ENCODE measurements at places on chromosomes 11 and 22.

- no peak for DNase-seq
Observed at GRCh38 chr11:115500547-115501501, 3.4 kb downstream of the CADM1 start.

DNA sequence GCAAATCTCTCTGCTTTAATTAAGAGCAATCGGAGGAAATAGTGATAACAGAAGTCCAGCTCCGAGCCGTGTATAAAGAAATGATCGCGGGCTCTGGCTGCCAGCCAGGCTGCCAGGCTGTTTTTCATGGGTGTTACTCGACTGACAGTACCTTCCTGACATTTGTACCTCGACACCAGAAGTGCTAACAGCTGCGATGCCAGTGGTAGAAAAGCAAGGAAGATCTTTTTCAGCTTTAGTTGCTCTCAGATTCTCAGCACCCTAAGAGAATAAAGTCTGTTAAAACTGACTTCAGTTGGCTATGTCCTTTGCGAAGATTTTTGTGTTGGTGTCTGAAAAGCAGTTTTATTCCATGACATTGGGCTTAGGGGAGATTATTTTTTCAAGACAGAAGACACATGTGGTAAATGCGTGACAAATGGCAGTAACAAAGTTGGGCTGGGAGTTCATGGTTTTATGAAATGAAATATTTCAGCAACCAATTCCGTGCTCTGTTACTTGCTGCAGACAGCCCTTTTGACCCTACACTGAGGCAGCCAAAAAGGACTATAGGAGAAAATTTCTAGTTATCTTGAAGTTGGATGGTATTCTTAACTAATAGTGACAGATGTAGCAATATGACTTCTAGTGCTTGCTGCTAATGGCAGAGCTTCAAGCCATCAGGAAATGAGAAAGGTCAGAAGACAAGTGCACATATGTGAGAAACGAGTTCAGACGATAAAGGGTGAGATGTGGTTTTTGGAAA, 296.2 kb downstream of the CNTN5 start:
- DNase-seq = no peak

DNA sequence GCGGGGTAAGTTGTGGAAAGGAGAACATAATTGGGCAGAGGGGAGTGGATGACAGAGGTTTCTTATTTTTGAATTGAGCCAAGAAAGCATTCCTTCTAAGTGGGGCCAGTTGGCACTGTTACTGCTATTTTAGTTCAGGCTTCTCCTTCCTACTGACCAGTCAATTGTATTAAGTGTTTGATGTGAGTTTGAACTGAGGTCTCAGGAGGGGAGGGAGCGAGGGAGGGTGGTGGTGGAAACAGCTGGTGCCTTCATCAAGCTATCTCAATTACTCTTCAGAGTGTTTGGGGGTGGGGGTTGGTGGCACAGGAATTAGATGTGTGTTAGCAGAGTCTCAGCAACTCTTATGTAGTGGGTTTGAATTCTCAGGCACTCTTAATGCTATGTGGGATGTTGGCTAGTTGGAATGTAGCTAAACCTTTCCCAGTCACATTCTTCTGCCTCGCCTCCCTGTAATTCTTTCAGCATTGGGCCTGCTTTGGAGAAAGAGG, 14.5 kb downstream of the CTNND1 start:
- DNase-seq = no peak

DNA sequence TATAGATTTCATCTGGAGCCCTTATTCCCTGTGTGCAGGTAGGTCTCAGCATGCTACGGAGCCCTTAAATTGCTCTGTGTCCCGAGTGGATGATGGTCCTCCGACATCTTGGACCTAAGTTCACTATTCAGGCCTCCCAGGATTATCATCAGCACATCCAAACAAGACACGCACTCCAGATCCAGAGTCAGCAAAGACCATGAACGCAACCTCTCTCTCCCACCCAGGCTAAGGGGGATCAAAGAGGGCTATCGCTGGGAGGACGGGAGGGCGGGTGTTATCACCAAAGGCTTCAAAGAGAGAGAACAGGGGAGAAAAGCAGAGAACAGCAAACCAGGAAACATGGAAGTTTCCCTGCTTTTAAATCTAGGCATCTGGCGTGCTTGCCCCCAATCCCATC, 659.4 kb downstream of the TBC1D22A start:
- no peak for DNase-seq

DNA sequence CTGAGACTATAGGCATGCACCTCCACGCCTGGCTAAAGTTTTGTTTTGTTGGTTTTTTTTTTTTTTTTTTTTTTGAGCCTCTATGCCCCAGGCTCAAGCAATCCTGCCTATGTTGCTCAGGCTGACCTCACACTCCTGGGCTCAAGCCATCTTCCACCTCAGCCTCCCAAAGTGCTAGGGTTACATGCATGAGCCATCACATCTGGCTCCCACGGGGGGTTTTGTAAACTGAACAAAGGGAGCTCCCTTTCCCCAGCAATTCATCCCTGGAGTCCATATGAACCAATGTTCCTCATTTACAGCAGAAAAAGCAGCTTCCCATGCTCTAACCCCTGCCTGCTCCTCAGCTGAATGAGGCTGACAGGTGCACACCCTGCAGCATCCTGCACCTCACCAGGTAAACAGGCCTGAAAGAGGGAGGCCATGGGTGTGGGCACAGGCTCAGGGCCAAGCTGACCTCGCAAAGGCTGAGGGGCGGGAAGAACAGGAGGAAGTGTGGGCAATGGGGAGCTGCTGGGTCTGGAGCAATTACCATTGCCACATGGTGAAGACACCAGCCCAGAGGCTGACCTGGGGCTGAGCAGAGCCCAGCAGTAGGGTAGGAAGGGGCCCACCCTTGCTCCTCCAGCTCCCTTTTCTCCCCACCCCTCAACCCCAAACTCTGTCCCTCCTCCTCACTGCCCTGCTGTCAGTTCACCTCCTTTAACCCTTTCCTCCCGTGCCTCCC, 58.2 kb downstream of the RBX1 start:
- no peak for DNase-seq

GRCh38 chr11:77619576-77620198, 17.9 kb downstream of the CLNS1A start:
- peak; percentile 57 for DNase-seq

- no peak for DNase-seq
Observed at GRCh38 chr11:8767466-8768142, 85.0 kb downstream of the RPL27A start.

DNA sequence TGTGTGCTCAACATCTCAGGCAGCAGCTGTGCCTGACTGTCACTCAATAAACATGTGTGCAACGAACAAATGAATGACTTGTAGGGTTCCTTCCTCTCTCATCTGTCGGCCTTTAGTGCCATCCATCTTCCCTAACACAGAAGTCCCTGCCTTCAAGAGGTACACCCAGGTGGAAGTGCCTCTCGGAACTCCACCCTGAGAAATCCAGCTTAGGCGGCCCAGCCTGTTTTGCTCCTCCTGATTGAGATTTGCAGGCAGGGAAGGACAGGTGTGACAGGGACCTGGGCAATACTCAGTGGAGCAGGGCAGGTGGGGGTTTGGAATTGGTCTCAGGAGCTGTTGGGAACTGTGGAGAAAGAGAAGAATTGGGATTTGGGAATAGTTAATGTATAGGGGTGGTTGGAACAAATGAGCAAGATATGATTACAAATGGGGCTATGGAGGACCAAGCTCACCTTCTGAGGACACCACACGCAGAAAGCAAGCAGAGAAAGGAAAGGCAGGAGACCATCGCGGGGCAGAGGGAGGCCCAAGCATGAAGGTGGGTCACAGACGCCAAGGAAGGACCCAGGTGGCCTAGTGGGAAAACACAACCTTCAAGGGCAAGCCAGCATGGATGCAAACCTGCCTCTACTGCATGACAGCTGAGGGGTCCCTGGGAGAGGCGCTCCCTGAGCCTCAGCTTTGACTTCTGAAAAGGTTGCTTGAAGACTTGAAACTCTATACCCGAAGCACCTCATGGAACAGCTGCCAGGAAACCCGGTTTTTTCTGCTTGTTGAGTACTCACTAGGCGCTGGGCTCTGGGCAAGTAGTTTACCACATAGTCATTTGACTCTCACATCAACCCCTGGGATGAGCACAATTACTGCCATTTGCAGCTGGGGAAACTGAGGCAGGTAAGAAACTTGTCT, 40.9 kb upstream of the ANO1 start:
- no peak for DNase-seq

DNA sequence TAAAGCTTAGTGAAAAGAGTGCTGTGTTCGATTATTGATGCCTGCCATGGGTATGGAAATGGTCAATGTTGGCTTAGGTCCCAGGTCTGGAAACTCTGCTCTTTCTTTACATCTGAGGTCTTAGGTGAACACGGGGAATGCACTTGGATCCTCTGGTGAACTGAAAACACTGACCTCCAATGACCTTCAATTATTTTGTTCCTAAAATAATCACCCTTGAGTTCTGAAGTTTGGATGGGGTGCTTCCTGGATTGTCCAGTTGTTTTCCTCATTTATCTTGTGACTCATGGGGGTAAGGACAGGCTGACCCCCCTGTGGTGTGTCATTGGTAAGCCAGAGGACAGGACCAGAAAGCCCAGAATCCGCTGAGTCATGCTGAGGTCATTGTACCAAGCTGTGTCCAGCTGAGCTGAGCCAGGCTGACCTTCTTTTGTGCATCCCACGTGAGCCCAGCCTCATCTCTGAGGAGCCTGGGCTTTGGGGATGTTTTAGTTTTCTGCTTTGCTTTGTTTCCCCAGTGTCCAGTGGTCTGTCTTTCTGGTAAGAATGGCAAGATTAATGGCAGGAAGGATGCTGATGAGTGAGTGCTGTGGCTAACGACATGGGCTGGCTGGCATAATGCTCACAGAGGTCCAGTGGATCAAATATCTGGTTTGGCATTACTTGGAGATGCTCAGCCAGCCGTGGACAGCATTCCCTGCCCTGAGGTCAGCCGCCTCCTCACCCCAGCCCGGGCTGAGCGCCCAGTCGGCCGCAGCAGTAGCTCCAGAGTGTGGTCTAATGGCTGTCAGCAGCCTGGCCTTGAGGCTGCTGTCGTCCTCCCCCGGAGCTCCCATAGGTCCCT, 35.6 kb downstream of the AMPD3 start:
- no peak for DNase-seq

DNA sequence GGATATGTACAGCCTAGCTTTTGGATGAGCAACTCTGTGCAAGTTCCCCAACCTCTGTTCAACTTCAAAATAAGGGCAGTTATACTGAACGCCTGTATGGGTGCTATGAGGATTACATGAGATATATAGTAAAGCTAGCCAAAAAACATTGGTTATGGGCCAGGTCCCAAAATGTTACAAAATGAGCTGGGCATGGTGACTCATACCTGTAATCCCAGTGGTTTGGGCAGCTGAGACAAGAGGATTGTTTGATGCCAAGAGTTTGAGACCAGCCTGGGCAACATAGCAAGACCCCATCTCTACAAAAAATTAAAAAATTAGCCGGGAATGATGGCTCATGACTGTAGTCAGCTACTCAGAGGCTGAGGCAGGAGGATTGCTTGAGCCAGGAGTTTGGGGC, 118.4 kb downstream of the TEAD1 start:
- no peak for DNase-seq

DNA sequence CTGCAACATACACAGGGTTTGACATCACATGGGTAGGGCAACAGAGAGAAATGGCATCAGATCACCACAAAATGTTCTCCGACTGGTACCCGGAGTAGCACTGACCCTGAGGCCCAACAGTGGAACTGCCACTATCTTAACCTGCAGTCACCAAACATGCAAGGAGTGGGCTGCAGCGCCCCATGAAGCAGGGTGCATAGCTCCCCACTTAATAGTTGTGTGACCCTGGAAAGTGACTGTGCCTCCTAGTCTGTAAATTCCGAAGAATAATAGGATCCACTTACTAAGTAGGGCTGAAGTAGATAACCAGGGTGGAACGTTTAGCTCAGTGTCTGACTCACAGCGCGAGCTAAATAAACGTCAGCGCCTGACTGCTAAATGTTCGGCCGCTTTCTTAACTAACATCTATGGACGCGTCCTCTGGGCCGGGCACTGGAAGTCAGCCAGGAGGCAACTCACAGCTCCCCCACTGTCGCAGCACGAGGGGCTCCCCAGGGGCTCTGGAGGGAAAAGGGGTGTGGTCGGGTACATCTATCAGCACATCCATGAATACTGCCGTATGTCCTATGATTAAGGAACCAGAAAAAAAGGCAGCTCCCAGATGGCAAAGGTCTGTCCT, 777 bp downstream of the LTO1 start:
- no peak for DNase-seq

DNA sequence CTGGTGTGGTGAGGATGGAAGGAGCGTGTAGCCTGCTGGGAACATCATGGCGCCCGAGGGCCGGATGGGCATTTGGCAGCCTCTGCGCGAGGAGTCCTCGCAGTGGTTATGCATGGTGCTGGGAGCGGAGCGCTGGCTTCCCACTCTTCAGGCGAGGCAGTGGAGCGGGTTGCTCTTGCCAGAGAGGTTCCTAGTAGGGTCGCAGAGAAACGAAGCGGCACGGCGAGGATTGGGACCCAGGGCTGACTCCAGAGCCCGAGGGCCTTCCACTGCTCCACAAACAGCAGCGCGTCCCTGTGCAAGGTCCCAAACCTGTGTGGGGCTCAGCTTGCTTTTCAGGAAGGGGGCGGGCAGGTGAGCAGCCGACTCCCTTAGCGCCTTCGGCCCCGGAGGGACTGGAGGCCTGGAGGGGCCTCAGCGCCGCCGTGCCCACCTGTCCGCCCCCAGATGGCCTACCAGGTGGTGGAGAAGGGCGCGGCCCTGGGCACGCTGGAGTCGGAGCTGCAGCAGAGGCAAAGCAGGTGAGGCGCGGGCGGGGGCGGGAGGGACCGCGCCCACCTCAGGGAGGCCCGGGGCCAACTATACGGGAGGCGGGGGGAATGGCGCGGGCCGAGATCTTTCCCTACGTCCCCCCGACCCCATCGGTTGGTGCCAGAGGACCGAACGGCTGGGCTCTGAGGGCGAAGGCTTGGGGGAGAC, 7.2 kb downstream of the ATG16L2 start:
- DNase-seq = no peak

GRCh38 chr11:9386086-9386485, 1.6 kb downstream of the IPO7 start:
- DNase-seq = no peak

DNA sequence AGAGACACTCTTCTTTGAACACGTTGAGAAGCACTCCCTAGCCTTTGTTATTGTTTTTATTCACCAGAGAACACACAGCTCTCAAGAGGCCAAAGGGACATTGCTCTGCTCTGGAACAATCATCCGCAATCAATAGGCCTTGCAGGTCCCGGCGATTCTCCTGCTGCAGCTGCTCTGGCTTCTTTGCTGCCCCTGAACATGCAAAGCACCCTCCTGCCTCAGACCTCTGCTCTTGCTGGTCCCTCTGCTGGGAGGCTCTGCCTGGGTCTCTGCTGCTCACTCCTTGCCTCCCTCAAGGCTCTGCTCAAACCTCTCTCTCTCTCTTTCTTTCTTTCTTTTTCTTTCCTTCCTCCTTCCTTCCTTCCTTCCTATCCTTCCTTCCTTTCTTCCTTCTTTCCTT, 232.7 kb downstream of the DSCAML1 start:
- DNase-seq = no peak
